ENCODE measurements at places on chromosomes 3 and 15. TPM values are rescaled to one million over a fixed set of nuclear protein-coding genes. Genes with fewer than 3 reads are reported as not detected.

GRCh38 chr3:72485641-72486040 is 362.6 kb downstream of the SHQ1 start:
- DNase-seq, result no peak

- no peak for DNase-seq
Measured at GRCh38 chr3:196472286-196472685, 31.3 kb downstream of the RNF168 start.

DNA sequence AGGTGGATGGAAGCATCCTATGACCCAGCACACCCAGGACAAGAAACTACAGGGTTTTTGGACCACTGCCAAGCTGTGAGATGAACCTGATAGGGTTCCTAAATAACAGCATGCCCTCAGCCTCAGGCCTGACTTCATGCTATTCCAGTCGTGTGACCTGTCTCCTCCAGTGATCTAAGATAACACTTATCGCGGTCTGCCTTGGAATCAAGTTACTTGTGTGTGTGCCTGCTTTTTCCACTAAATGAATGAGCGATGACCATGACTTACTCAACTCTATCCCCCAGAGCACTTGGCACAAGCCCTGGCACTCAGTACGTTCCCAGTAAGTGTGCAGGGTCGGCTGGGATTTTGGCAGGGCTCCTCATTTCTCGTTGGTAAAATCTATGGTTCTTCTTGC is 172.7 kb upstream of the TP63 start:
- DNase-seq, result no peak

DNA sequence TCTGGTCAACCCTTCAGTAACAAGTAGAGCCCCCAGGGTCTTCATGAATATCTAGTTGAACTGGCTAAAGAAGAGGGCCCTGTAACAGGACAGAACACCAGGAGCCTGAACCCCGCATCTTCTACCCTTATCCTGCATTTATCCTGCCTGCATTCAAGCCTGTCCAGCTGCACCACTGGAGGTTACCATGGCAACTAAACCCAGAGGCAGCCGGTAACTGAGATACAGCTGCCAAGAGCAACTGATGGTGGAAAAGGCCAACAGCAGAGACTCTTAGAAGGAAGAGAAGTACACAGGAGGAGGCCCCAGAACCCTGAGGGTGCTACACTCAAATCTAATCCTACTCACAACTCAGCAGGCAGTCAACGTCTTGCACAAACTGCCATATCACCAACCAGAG is 3.7 kb upstream of the PRKAR2A start:
- DNase-seq, result no peak

DNA sequence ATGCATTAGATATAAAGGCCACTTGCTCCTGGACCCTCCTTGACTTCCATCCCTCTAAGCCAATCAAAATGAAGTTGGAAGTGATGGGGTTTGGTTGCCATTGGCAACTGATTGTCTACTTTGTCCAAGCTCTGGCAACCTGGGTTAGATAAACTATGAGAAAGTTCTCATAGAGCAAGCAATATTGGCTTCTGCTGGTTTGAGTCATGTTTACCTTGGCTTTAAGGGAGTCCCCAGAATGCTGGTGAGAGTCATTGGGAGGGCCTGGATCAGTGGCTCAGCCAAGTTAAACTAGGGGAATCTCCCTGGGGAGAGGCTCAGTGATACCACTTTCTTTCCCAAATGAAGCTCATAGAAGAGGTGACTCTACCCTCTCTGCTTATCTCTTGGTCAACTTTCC is 176.3 kb upstream of the ROPN1 start:
- peak; percentile 27 for DNase-seq

- no peak for DNase-seq
Measured at GRCh38 chr3:73055583-73055982, 5.9 kb upstream of the EBLN2 start.

- no peak for DNase-seq
Measured at GRCh38 chr15:68797191-68797590, 23.5 kb downstream of the ANP32A start.

DNA sequence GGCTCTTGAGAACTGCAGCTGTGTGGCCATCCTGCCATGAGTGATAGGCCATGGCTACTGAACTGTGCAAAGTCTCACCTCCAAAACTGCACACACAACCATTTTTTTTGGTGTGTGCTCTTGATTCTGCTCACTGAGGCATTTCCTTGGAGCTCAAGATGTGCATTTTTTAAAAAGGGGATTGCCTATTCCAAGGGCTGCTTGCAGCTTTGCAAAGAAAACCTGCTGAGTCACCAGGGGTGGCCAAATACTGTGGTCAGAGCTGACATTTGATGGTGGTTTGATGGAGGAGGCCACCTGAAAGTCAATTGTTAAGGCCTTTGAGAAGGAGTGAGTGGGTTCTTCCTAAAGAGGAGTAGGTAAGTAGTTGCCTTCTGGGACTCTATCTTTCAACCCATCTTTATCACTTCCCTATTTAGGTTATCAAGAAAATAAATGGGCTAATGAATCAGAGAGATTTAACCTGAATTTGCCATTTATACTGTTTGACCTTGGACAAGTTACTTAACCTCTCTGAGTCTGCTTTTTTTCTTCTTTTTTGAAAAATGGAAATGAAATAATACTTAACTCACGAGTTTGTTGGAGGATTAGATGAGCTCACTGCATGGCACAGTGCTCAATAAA is 87.9 kb downstream of the CHST2 start:
- DNase-seq, result no peak

GRCh38 chr3:79067734-79068133 is 700.1 kb downstream of the ROBO1 start:
- DNase-seq, result no peak

DNA sequence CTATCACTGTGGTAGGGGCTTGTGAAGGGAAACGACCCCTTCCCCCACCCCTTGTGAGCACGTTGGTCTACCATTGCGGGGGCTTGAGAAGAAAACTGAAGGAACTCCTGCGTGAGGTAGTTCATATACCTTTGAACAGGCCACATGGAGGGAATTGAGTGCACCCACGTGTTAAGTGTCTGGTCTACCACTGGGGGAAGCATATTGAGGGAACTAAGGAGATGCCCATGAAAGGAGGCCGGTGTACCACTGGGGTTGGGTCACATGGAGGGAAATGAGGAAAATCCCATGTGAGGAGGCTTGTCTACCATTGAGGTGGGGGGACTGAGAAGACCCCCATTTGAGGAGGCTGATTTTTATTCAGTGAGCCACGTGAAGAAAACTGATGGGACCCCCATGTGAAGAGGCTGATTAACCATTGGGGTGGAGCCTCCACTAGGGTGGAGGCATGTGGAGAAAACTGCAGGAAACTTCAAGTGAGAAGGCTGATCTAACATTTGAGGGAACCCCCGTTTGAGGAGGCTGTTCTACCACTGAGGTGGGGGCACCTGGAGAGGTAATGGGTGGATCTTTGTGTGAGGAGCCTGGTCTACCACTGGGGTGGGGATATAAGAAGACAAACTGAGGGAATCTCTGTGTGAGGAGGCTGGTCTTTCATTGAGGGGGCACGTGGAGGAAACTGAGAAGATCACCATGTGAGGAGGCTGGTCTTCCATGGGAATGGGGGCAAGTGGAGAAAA is 163.2 kb downstream of the FBLN2 start:
- DNase-seq, result no peak

GRCh38 chr3:105876780-105877327 is 8.0 kb upstream of the CBLB start:
- DNase-seq, result no peak

GRCh38 chr3:57234613-57235575 is 7.4 kb downstream of the APPL1 start:
- no peak for DNase-seq

DNA sequence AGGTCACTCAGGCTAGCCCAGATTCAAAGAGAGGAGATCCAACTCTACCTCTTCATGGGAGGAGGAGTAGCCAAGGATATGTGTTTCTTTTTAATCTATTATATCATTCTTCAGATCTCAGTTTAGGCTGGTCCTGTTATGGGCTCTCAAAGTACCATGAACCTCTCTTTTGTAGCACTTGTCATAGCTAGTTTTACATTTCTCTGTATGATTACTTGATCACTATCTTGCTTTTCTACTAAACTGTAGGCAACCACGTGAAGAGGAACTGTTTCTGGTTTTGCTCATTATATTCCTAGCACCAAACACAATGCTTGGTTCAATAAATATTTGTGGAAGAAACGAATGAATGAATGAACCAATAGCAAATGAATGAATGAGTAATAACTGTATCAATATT is 29.6 kb downstream of the CD86 start:
- no peak for DNase-seq

- peak; percentile 48 for DNase-seq
Measured at GRCh38 chr3:157134620-157135191, 25.2 kb downstream of the CCNL1 start.

GRCh38 chr15:80452166-80452565 is 48.0 kb downstream of the ARNT2 start:
- no peak for DNase-seq

DNA sequence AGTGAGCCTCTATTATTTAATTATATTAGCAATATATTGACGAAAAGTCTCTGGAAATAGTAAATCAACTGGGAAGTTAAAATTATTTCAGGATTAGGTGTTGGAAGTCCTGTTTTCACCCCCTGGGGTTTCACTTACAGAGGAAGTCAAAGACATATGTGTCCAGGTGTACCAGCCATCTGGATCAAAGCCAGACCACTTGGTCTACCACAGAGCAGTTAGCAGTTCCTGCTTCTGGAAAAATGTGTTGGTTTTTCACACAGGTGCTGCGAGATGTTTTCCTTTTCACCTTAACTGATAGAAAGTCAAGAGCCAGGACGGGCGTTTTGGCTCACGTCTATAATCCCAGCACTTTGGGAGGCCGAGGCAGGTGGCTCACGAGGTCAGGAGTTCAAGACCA is 13.1 kb downstream of the MME start:
- DNase-seq, result no peak

- DNase-seq, result no peak
Measured at GRCh38 chr3:32401126-32401525, 9.5 kb downstream of the CMTM7 start.

DNA sequence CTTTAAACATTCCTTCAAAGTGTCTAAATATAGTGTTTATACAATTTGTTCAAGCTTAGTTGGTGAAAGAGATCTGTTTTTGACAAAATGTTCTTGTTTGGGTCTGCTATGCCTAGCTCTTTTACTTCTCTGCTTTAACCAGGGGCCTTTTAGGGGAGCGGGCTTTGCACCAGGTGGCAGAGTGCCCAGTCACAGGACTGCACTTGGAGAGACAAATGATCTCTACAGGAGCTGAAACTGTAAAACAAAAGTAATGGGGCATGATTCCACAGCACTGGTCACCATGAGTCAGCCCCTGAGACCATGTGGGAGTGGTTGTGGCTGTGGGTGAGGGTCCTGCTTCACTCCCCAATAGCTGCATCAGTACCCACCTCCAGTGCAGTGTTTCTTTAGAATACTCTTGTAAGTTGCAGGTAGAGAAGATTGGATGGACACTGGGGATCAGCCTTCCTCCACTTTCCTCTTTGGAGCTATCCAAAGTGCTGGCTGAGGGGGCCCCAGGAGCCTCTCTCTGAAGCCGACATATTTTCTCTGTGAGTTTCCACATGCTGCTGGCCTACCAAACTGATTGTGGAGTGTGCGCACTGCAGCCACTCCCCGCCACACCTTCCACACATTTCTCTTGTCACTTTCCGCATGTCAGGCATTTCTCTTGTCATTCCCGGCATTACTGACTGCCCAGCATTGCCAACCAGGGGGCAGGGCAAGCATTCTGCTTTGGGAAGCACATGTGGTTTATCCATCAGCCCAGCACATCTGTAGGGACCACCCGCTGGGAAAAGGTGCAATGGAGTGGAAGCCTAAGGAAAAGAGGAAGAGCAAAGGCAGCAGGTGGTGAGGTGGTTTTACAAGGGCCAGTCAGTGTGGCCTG is 110.0 kb downstream of the EPHB1 start:
- no peak for DNase-seq

DNA sequence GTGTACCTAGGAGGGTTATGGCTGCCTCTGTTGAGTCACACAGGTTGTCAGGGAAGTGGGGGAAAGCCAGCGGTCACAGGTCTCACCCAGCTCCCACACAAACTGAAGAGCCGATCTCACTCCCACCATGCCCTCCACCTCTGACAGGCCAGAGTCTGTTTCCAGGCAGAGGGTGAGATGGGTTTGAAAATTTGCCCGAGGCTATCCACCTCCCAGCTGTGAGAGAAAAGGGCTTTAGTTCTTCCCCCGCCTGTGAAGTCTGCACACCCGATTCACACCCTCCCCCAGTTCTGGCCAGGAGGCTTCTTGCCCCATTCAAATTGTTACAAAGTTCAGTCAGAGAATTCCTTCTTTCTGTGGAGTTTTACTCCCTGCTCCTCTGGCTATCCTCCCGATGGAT is 446.9 kb downstream of the EDEM1 start:
- no peak for DNase-seq

GRCh38 chr3:157111518-157111917 is 48.4 kb downstream of the CCNL1 start:
- DNase-seq, result no peak

DNA sequence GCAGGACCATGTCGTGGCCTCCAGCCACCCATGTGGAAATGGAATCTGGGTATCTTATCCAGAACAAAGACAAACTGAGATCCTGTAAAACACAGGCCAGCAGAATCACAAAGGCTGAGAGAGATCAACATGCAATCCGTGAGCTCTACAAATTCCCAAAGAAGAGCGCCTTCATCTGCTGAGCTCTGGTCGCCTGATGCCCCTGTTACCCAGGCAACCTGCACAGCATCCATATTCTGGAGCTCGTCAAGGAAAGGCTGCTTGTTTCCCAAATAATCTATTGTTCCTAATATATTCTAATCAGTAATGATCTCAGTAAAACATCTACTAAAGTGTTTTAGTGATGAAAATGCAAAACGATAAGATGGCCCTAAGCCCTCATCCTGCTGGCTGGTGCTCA is 133.6 kb downstream of the OCA2 start:
- DNase-seq, result no peak

DNA sequence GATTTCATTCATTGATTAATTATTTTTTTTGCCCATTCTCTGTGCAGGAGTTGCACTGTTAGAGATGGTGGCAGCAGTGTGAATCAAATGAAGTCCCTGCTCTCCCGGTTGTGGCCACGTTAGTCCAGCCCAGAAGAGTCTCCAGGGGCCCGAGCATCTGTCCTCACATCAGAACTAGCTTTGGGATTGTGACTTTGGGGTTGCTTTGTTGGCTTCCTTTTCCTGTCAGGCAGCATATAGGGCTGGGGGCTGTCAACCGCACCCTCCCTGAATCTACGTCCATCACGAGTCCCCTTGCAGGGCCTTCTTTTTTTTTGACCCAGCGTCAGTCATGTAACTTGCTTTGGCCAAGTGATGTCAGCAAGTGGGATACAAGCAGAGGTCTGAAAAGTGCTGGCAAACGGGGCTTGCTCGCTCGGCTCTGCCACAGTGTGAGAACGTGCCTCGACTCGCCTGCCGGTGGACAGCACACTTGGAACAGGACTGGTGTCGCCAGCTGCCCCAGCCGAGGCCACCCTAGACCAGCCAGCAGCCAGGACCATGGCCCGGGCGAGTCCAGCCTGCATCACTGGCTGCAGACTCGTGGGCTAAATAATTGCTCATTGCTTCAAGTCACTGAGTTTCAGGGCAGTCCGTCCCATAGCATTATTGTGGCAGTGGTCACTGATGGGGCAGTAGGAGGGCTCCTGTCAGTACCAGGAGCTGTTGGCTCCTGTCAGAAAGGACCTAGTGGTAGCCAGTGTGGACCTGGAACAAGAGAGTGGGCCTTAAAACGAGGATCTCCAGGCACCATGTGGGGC is 151.6 kb upstream of the MEF2A start:
- DNase-seq, result no peak

The NMNAT3 gene
- total RNA-seq, result 3.0 TPM

The SEMA3G gene
- 18.1 TPM for total RNA-seq

The COL7A1 gene
- total RNA-seq, result 16.4 TPM

The KLF15 gene
- total RNA-seq, result 55.7 TPM

The CFAP20DC gene
- not detected for total RNA-seq

The SFMBT1 gene
- total RNA-seq, result 13.5 TPM

The TLR9 gene
- not detected for total RNA-seq

The ZCWPW2 gene
- 2.7 TPM for total RNA-seq

The CCDC9B gene
- total RNA-seq, result 57.1 TPM

The RASL12 gene
- total RNA-seq, result 324 TPM

The EFL1 gene
- 9.2 TPM for total RNA-seq
